CD4-positive, alpha-beta memory T cell (primary cell): ENCODE measurements at places on chromosomes 1 and 21. TPM values are rescaled to one million over a fixed set of nuclear protein-coding genes. Genes with fewer than 3 reads are reported as not detected.

GRCh38 chr1:173193639-173194038, 13.5 kb downstream of the TNFSF4 start:
- no peaks in the 10 kb centered on the region for H3K36me3 ChIP-seq
- H3K4me1 ChIP-seq: peaks cover 10% of the 10 kb centered on the region
- DNase-seq: no peak

GRCh38 chr1:43279666-43280065, 5.7 kb downstream of the C1orf210 start:
- no peak overlapping the region for H3K27ac ChIP-seq
- no peaks in the 10 kb centered on the region for H3K27me3 ChIP-seq
- no peaks in the 10 kb centered on the region for H3K36me3 ChIP-seq
- H3K4me1 ChIP-seq: peaks cover 2% of the 10 kb centered on the region

LCE3E gene
- total RNA-seq: not detected

DNA sequence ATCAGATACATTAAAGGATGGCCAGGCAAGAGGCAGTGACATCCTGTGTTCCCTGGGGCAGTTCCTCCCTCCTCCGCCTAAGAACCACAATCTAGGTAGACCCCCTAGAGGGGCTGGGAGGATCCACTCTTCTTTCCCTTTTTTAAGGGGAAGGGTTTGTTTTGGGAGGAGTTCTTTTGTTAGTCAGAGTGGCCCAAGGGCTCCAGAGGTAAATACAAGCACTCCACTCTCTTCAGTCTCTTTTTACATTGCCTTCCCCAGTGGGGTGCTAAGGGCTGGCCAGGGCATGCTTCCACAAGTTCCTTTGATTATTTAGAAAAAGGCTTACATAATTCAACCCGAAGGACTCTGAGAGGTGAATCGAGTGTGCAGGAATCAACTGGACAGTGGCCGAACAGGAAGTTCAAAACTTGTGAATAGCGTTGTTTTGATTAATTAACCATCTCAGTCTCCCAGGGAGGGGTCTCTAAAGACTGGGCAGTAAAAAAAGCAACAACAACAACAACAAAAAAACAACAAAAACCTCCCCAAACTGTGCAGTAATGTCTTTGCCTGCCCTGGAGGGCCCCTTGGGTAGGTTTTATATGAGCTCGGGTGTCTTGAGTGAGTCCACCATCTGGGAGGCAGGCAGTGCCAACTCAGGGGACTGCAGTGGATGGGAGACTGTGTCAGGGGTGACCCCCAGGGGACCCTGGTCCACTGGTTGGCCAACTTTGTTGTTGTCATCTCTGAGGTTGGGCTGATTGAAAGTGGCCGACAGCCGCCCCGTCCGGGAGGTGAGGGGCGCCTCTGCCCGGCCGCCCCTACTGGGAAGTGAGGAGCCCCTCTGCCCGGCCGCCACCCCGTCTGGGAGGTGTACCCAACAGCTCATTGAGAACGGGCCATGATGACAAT, 33.2 kb upstream of the ENO1 start:
- no peaks in the 10 kb centered on the region for H3K27me3 ChIP-seq
- no peaks in the 10 kb centered on the region for H3K4me1 ChIP-seq
- H3K4me3 ChIP-seq: no peak overlapping the region
- H3K36me3 ChIP-seq: no peaks in the 10 kb centered on the region

DNA sequence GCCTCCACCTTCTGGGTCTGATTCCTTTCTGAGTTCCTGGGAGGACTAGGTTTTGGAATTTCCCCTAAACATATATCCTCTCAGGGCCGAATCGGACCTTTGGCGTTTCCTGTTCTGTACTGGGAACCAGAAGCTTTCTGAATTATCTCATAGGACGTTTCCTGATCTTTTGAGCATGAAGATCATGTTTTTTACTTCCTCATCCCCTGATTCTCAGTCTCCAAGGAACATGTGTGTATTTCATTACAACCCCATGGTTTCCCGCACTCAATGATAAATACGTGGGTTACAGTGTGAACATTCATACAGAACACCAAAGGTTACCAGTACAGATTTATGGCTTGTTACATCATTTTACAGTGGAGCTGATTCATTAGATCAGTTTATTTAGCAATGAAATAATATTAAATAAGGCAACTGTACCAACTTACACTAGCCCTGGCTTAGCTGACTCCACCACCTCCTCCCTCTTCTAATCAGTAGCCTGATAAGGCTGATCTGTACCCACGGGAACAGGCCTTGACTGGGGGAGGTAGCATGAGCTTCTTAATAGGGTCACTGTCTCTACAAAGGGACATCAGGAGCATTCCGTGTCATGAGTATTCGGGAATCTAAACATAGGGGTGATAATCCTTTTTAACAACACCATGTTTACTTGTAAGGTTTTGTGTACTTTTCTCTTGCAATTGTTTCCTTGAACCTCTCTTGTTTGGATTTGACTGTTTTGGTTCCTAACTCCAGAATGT, 57.8 kb upstream of the ERRFI1 start:
- DNase-seq: no peak
- no peak overlapping the region for H3K27ac ChIP-seq
- no peaks in the 10 kb centered on the region for H3K27me3 ChIP-seq
- no peak overlapping the region for H3K4me3 ChIP-seq
- no peaks in the 10 kb centered on the region for H3K4me1 ChIP-seq
